Stimulated activated CD4-positive, alpha-beta T cell treated with anti-CD3 and anti-CD28 coated beads, Interleukin-2, amount 100 ng/mL, for 24 hours (primary cell): ENCODE measurements at places on chromosomes 2 and 18.

GRCh38 chr18:76389716-76390115 lies 105.3 kb downstream of the ZNF516 start:
- peak; percentile 8 for DNase-seq

DNA sequence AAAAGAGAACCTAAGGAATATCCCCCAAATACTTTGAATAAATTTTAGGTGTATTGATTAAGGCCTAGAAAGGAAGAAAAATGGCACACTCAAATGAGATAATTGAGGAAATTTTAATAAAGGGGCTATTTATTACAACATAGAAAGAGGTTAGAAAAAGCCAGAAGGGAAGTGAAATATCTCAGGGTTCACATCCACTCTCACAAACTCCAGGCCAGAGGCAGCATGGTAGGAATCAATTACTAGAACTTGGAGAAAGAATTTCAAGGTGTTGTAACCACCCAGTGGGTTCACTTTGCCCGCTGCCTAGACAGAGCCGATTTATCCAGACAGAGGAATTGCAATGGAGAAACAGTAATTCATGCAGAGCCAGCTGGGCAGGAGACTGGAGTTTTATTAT lies 617.5 kb upstream of the ACVR2A start:
- DNase-seq: no peak

DNA sequence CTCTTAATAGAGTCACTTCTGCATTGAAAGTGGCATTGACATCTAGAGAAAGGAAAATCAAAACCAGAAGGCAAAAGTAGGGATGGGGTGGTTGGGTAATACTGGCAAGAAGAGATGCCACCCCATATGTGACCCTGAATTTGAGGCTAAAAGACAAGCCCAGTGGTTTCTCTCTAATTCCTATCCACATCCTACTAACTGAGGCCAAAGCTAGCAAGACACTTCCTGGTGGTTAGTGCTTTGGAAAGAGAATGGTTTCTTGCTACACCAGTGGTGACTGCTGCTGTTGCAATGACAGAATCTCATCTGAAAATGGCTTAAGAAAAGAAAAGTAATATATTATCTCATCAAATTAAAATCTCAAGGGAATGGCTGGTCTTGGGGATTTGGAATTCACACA lies 640.6 kb downstream of the EPHA4 start:
- DNase-seq: no peak

GRCh38 chr2:186590759-186591505 lies 1.1 kb downstream of the ITGAV start:
- no peak for DNase-seq

DNA sequence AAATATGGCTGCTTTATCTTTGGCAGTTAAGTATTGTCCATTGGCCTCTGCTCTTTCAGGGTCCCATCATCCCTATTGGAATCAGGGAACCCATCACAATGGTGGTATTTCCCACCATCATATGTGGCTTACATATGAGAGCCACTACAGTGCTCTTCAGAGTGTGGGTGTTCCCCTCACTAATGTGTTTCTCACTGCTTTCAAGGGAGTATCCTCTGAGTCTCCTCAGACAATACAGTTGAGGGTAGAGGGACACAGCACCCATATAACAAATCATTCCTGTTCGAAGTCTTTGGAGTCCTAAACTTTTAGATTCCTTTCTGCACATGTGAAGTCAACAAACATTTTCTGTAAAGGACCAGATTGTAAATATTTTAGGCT lies 48.8 kb upstream of the DNAJC10 start:
- no peak for DNase-seq

- no peak for DNase-seq
Measured at GRCh38 chr18:12769644-12770440, 67.0 kb downstream of the PSMG2 start.

GRCh38 chr2:30798536-30798991 lies 8.7 kb downstream of the CAPN13 start:
- DNase-seq: no peak

DNA sequence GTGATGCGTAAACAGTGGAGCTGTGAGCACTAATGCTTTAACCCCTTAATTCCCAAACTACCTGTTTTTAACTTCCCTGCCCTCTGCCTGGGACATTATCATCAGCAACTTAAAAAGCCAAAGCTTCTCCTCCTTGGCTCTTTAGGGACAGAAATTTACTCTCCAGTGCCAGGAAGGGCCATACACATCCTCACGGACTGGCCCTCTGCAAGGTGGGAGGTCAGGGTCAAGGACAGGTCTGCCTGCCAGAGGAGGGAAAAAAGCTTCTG lies 21.5 kb downstream of the KCTD1 start:
- DNase-seq: no peak

DNA sequence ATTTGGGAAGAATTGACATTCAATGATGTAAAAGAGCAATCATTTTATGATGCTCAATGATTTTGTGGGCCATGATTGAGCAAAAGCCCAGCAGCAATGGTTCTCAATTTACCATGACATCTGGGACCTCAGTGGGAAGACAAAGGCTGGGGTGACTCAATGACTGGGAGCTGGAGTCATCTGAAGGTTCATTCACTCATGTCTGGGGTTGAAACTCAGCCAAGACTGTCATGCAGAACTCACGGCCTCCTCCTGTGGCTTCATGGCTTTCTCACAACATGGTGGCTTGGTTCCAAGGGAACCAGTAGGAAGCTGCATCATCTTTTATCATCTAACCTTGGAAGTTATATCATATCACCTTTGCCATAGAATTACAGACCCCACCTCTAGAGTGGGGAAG lies 45.1 kb upstream of the CD226 start:
- DNase-seq: no peak

- no peak for DNase-seq
Measured at GRCh38 chr2:85697096-85697495, 2.9 kb downstream of the GNLY start.

DNA sequence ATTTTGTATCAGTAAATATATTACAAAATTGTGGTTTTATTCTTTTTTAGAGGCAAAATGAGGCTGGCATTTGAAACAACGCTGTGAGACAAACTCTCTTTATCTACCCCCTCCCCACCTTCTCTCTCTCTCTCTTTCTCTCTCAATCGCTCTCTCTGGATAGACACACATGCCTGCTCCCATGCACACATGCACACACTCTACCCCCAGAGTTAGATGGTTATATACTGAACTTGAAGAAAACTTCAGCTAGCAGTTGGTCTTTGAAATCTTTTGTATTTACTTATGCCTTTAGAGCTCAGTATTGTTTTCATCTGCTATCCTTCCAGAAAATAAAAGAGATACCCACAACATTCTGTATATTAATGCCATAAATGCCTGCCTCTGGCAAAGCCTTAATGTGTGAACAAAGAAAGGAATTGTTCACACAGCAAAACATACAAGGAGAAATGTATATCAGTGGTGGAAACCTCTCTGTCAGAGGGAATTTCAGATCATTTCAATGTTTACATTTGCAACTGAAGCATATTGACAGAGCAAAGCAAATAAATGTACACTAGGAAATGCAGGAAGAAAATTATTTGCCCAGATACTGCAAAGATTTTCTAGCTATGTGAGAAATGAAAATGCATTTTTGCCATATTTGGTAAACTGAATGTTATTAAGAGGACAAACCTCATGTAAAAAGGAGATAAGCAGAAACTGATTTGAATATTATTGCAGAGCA lies 217.0 kb upstream of the UBE2E3 start:
- no peak for DNase-seq

GRCh38 chr2:96831679-96832078 lies 12.1 kb downstream of the ANKRD23 start:
- no peak for DNase-seq

DNA sequence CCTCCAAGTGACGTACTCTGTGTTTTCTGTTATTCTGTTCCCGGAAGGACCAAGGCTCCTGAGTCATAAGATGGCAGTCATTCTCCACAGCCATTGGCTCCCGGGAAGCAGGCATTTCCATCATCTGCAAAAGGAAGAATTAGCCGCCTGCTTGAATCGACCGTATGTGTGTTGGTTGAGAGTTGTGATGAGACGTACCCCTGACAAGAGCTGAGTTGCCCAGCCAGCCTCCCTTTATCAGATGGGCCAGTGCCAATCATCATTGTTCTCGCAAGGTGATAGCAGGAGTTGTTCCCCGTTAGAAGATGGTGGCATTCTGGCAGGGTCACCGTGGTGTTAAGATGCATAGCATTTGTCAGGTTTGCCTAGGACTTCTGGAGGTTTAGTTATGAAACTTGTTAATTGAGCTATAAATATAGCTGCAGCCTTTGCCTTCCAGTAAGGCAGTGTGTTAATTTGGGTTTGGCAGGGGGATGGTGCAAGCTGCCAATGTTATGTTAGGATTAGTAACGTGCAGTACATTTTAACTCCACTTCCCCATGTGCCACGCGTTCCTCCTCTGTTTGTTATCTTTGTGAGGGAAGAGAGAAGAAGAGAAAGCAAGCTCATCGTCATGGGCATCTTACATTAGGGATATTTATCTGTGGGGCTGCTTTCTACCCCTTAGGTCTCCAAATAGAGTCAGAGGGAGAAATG lies 652.7 kb upstream of the FANCL start:
- no peak for DNase-seq

DNA sequence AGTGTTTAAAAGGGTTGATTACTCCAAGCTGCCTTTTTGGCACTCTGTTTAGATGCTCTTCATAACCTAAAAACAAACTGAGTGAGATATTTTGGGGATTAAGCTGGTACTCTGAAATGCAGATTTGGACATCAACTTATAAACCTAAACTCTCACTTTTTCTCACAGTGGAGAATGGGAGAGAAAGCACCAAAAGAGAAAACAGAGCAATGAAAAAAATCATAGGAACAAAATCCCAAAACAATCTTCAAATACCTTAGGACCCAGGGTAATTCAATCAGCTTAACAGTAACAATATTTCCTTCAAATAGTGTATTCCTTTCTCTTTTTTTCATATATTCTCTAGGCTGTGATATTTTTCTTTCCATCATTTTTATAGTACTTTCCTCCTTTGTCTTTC lies 11.5 kb downstream of the LRP1B start:
- DNase-seq: no peak

DNA sequence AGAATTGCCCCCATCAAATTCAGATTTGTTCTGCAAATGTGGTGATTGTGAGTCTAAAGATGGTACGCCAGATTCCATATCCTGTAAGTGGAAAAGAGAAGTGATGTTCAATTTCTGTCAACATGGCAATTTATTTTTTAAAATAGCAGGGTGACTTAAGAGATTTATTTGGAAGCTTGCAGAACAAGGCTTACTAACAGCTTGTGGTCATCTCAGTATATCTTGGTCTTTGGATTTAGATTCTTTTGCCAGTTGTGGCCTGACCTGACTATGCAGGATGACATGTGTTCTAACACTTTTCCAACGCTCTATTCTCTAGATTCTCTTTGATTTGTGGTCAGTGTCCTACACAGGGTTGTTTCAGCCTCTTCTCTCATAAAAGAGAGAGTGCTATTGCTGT lies 74.4 kb downstream of the MAP3K20 start:
- DNase-seq: no peak

- peak; percentile 39 for DNase-seq
Measured at GRCh38 chr18:46497129-46497528, 159.9 kb downstream of the LOXHD1 start.

DNA sequence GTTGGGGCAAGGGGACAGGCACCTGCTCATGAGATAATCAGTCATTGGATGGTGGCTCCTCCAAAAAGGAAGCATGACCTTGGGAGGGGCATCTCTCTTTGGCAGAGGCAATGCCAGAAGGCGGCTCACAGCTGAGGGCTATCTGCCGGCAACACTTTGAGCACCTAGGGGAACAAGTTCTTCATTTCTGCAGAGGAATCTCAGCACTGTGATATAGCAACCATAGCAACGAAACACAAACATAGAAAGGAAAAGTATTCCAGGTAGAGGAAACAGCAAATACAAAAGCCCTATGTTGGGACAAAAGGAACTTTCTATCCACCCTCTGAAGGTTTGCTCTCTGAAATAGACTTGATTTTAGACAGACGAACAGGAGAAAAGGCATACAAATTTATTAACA lies 89.1 kb upstream of the NEDD4L start:
- no peak for DNase-seq

GRCh38 chr18:8455661-8456614 lies 153.3 kb upstream of the RAB12 start:
- no peak for DNase-seq

- no peak for DNase-seq
Measured at GRCh38 chr2:30368258-30368657, 78.8 kb upstream of the LCLAT1 start.

- no peak for DNase-seq
Measured at GRCh38 chr2:189048189-189048588, 74.0 kb downstream of the COL3A1 start.

DNA sequence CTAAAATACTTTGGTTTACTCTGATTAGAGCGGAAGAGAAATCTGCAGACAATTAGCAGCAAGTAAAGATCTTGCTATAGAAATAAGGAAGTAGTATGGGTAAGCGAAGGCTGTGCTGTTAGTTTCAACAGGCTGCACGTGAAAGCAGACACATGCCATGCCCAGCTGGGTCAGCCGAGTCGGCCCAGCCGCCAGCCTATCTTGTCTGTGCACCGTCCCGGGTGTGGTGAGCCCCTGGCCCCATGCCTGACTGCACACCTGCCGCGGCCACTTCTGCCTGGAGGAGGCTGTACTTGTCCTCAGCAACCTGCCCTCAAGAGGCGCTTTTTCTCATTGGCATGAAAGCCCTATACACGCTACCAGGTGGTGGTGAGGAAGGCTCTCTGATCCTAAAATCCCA lies 185.5 kb downstream of the SEPTIN10 start:
- no peak for DNase-seq

GRCh38 chr2:29509397-29509796 lies 394.2 kb downstream of the CLIP4 start:
- DNase-seq: no peak

DNA sequence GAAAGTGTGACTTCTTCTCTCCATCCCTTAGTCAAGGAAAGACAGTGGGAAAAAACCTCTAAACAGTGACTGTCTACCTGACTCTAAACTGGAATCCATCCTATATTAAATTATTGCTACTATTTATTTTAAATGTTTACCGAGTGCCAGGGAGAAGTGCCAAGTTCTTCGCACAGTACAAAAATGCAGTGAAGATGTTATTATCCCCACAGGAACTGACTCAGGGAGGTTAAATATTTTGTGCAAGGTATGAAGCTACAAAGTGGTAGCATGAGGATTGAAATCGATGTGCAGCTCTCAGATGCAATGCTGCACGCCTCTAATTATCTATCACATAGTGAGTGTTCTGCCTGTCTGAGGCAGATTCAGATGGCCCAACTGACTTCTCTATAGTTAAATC lies 91.1 kb downstream of the MEP1B start:
- DNase-seq: no peak

- no peak for DNase-seq
Measured at GRCh38 chr18:50190236-50190635, 4.7 kb downstream of the MYO5B start.
